ENCODE measurements at places on chromosomes 2 and 18.

DNA sequence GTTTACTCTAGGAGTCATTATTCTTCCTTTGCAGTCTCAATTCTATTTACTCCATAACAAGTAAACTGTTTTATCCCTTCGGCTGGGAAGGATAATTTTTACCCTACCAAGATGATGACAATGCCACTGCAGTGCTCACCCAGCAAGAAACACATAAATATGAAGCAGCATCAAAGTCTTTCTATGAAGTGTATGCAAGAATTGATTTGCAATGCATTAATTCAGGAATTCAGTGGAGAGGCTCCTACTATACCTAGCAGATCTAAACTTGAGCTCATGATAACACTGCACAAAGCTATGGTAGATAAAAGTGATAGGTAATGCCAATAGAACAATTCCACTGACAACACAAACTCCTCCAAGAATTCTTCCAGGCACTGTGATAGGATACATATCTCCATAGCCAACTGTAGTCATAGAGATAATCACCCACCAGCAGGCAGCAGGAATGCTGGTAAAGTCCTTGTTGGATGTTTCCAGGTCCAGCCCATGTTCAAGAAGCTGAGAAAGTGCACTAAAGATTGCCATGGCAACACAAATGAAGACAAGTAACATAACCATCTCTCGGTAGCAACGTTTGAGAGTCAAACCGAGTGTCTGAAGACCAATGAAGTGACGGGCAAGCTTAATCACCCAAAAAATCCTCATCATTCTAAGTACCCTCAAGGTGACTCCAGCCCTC lies 49.9 kb downstream of the KCNG3 start:
- DNase-seq, result no peak

GRCh38 chr2:7028846-7029245 lies 111.6 kb downstream of the RNF144A start:
- DNase-seq, result no peak

DNA sequence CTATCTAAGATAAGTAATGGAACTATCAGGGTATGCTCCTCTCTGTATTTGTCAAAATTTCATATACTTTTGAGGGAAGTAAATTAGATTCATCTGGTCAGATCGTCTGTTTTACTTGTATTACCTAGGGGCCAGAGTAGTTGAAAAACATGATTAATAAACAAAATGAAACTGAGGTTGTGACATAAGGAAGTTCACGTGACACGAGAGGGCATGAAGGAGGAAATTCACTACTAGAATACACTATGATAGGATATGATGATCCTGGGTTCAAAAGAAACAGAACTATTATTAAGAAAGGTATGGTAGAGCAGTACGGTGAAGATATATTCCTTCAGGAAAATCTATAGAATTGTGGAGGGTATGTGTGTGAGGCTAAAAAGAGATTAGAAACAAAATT lies 58.4 kb upstream of the SPAG16 start:
- no peak for DNase-seq

- DNase-seq, result peak; percentile 70
Observed at GRCh38 chr2:179842498-179843153, 18.8 kb downstream of the ZNF385B start.

DNA sequence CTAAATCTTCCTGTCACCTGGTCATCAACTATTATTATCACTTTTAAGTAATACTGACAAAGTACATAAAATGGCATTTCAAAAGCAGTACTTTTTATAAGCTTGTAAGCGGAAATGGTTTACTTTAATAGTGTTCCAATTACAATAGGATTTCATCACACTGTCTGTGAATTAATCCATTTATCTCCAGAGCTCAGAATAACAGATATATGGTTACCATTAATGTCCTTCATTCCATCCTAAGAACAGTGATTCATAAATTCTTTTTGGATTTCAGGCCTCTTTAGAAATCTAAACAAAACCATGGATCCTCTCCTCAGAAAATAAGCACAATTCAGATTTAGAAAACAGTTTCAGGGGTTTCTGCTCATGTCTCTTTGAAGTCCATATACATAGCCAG lies 68.4 kb downstream of the PID1 start:
- DNase-seq, result no peak

DNA sequence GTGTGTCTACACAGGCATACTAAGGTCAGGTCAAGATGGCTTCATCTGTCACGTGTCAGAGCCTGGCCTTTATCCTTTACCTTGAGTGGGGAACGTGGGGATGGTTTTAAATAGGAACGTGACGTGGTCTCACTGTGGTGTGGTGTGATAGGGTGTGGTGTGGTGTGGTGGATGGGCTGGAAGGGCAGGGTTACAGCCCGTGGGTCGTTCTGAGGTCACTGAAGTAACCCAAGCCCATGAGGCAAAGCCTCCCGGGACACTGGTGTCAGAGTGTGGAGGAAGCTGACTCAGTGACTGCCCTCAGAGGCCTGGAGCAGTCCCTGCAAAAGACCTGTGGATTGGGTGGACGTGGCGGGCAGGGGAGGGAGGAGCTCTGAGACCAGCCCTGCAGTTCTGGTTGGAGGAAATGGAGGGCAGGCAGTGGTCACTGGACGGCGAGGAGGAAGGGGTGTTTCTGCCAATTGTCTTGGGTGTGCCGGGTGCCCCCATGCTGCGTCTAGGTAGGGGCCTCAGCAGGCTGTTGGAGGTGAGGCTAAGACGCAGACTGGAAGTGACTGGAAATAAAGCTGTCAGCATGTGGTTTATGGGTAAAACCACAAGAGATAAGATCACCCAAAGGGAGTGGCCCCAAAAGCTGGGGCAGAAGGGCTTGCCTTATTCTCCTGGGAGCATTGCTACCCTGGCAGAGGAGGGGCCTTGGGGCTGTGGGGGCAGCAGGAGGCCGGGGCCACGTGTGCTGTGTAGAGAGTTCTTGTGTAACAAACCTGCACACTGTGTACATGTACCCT lies 84.8 kb downstream of the SH3RF3 start:
- DNase-seq, result no peak

GRCh38 chr2:29013057-29013780 lies 32.1 kb downstream of the TOGARAM2 start:
- DNase-seq, result no peak

DNA sequence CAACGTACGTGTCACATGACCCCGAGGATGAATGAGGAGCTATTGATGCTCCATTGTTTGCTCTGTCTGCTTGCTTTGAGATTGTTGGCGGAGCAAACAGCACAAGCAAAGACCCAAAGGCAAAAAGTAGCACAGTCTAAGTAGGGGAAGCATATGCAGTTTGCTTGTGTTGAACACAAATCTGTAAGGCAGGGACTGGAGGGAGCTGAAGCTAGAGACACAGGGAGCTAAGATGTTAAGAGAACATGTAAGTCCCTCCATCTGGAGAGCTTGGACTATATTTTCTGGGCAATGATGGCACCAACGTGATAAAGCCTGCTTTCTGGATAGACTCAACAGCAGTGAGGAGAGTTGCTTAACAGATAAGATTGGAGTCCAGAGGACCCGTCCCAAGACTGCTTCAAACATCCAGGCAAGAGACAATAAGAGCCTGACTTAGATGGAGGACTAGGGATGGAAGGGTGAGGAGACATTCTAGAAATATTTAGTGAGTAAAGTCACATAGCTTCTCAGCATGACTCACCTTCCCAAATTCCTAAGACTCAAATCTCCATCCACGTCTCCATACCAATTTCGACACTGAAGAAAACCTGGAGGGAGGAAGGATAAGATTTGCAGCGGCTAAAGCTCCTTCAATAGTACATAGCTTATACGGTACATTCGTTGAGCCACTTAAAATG lies 88.1 kb upstream of the KLF7 start:
- DNase-seq, result no peak

DNA sequence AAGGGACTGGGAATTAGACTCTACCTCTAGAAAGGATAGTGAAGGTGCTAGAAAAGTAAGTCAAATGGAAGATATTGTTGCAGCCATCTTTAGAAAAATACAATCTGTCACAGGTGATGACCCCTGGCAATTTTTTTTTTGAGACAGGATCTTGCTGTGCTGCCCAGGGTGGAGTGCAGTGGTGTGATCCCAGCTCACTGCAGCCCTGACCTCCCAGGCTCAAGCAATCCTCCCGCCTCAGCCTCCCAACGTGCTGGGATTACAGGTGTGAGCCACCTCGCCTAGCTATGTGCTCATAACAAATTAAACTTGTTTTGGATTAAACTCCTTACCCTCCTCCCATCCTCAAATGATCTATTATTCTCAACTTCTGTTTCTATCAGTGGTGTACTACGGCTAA lies 3.8 kb upstream of the GIGYF2 start:
- no peak for DNase-seq

DNA sequence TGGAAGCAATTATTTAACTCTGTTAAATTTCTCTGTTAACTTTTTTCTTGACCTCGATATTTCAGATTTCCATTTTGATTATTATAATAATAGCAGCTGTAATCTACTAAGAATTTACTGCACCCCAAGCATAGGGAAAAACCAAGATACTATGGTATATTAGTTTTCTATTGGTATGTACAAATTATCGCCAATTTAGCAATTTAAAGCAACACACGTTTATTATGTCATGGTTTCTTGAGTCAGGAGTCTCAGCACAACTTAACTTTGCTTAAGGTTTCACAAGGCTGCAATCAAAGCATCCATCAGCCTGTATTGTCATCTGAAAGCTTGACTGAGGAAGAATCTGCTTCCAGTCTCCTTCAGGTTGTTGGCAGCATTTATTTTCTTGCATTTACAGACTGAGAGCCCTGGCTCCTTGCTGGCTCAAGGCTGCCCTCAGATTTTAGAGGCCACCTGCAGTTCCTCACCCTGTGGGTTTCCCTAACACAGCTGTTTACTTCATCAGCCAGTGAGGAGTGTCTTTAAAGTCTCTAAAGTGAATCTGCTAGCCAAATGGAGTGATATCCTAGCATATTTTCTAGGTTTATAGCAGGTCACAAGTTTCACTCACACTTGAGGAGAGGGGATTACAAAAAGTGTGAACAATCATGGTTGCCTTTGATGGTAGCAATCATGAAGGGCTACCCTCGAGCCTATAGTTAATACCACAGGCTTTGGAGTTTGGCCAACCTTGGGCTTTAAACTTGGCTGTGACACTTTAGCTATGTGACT lies 4.4 kb upstream of the VPS54 start:
- no peak for DNase-seq

GRCh38 chr2:46042207-46042637 lies 255.0 kb upstream of the EPAS1 start:
- DNase-seq, result no peak

GRCh38 chr2:17416884-17417391 lies 101.3 kb downstream of the RAD51AP2 start:
- DNase-seq, result no peak

DNA sequence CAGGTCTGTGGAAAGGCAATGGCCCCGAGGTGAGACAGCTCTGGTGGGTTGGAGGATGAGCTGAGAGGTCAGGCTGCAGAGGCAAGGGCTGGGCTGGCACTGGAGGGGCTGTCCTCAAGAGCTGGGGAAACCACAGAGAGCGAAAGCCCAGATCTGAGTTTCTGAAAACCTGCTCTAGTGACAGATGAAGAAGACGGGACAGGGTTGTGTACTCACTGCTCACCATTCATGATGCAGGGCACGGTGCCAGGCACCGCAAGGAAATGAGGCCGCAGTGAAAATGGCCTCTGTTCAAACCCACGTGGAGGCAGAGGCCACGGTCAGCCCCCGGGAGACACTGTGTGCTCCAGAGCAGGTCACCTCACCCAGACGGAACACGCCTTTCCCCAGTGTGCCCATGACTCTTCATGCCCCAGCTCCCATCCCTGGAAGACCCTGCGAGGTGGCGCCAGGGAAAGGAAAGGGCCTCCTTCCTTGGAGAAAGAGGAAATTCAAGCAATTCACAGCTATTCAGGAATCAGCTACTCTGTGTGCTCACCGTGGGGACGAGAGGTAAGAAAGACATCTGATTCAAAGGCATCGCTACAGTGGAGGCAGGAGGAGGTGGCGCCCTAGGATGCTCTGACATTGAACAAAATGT lies 24.3 kb upstream of the ID2 start:
- DNase-seq, result no peak

DNA sequence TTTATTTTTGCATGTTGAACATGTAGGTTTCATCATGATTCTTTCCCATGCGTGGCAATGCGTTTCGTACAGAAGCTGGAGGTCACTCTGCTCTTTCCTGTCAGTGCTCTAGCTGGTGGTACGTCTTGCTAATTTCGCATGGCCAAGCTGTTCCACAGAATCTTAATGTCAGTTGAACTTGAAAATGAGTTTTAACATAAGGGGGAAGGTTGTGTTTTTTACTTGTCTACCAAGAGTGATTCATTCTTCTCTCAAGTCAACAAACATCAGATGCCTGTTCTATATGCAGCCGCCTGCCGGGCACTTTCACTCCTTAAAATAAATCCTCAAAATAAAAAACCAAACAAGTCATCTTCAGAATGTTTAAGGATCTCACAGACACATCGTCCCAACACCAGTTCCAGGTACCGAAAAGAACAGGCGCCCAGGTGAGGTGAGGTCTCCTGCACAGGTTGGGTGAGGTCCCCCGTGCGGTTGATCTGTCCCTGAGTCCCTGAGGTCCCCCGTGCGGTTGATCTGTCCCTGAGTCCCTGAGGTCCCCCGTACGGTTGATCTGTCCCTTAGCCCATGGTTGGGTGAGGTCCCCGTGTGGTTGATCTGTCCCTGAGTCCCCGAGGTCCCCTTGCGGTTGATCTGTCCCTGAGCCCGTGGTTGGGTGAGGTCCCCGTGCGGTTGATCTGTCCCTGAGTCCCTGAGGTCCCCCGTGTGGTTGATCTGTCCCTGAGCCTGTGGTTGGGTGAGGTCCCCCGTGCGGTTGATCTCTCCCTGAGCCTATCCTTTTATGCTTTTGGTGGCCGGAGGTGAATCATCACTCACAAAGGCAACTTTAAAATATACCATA lies 57.0 kb upstream of the KCNG2 start:
- no peak for DNase-seq

DNA sequence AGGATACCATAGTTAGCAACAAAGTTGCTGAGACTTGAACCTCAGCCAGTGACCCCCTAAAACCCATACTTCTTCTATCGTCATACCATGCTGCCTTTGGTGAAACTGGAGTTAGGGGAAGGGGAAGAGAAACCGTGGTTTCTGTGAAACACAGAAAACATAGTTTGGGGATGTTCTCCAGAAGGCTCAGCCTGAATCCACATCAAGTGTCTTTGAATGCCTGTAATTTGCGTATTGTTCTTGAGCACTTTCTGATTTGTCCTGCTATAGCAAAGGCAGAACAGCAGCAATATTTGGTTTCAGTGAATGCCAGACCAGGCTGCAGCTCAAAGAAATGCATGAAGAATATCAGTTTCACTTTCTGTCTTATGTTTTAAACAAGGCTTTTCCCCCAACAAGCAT lies 258.7 kb downstream of the TTC32 start:
- DNase-seq, result no peak

GRCh38 chr2:217864963-217865772 lies 137.6 kb downstream of the TNS1 start:
- no peak for DNase-seq

DNA sequence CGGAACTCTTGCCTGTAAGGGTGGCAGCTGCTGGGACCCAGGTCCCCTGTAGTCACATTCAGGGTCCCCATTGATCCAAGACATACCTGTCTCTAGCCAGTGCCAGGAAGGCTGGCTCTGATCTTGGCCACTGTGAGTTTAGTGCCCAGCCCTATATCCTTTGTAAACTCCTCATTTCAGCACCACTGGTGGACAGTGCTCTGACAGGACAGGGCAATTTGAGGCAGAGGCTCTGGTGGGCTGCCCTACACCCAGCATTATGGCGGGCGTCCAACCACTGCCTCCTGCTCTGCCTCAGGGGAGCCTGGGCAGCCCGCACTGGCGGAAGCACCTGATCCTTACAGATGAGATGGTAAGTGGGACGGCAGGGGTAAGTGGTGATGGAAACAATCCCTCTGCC lies 55.2 kb upstream of the MGAT4A start:
- no peak for DNase-seq

Data from SK-N-SH (cell line).